ENCODE measurements at places on chromosomes 7 and 10. TPM values are rescaled to one million over a fixed set of nuclear protein-coding genes. Genes with fewer than 3 reads are reported as not detected.

Gene FLNC
- polyA plus RNA-seq: 0.64 TPM

Gene ANKRD61
- polyA plus RNA-seq: 1.2 TPM

Gene CUEDC2
- 37.3 TPM for polyA plus RNA-seq

Gene SPDYE9
- 0.78 TPM for polyA plus RNA-seq

Gene KCNIP2
- polyA plus RNA-seq: 2.2 TPM

Gene MYPN
- polyA plus RNA-seq: not detected

Gene GPR85
- polyA plus RNA-seq: not detected

Gene HECW1
- polyA plus RNA-seq: 11.0 TPM

Gene MAPK8
- polyA plus RNA-seq: 40.0 TPM

Gene COL17A1
- 0.64 TPM for polyA plus RNA-seq

Gene CYP2C19
- not detected for polyA plus RNA-seq

Gene VWDE
- 24.6 TPM for polyA plus RNA-seq

Gene RAB18
- 51.0 TPM for polyA plus RNA-seq

Gene RASA4B
- 1.1 TPM for polyA plus RNA-seq
